ENCODE measurements at places on chromosomes 6 and 20.

DNA sequence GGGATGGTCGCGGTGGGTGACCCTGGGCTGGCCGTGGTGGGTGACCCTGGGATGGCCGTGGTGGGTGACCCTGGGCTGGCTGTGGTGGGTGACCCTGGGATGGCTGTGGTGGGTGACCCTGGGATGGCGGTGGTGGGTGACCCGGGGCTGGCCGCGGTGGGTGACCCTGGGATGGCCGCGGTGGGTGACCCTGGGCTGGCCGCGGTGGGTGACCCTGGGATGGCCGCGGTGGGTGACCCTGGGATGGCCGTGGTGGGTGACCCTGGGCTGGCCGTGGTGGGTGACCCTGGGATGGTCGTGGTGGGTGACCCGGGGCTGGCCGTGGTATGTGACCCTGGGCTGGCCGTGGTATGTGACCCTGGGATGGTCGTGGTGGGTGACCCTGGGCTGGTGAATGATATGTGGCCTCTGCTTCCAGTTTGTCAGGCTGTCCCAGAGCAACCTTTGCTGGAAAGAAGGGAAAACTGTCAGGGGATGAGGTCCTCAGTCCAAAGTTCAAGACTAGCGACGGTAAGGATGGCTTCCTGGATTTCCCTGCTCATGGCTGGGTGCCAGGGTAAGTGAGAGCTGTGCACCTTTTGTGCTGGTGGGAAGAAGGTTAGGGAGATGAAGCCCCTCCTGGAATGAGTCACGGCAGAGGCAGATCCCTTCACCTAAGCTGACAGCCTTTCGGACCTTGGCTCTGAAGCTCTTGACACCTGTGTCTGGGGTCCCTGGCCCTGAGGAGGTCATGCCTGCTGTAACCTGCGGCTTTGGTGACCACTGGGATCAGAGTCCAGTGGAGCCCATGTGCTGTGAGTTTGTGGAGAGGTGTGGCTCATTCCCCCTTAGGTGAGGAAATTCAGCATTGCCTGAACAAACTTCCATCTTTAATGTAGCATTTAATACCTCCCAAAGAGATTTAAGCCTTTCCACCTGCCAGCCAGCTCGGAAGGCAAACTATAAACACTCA lies 19.1 kb upstream of the PCMTD2 start:
- no peak for DNase-seq

GRCh38 chr20:57998981-57999464 lies 229.4 kb downstream of the ANKRD60 start:
- DNase-seq: no peak

- DNase-seq: peak; percentile 26
Measured at GRCh38 chr6:161373905-161374451, 100.1 kb upstream of the AGPAT4 start.

DNA sequence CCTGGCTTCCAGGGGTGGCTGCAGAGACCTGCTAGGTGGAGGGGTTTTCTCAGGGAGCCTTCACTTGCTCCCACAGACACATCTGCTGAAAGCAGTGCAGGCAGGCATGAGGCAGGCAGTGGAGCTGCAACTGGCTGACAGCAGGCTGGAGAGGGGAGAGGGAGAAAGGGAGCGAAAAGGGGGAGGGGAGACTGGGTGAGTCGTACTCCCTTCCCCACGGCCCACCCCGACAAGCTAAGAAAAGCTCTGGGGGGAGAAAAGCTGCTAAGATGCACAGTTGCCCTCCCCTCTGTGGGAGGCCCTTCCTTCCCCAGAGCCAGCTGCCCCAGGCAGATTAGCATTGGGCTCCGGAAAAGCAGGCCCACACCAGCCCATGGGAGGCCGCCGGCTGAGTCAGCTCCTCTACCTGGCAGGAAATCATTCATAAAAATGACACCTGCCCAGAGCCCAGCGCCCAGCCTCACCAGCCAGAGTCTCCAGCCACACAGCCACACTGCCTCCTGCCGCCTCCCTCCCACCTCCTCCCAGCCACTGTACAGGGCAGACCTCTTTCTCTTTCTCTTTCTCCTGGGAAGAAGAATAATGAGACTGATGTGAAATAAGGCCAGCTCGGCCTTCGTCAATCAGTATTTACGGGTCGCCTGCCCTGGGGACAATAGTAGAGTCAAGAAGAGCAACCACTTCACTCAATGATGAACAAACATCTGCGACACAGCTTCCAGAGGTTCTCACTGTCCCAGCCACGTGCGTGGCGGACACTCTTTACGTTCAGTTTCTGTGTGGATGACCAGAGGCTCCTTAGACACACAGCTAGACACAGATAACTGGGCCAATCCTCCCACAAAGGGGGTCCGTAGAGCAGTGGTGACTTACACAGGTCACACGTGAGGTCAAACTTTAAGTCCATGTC lies 7.7 kb upstream of the C20orf203 start:
- DNase-seq: no peak

GRCh38 chr6:67345946-67346345 lies 1289.1 kb upstream of the ADGRB3 start:
- no peak for DNase-seq

DNA sequence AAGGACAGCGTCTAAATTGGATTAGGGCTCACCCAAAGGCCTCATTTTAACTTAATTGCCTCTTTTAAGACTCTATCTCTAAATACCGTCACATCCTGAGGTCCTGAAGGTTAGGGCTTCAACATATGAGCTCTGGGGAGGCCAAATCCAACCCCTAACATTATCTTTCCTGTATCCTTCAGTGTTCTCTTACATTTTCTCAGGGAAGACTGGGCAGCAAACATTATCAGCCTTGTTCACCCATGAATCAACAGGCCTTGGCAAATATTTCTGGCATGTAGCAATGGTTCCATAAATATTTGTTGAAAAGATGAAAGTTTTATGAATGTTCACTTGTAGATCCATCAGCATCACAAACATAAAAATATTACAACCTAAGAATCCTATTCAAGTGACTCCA lies 24.6 kb upstream of the FOXF2 start:
- no peak for DNase-seq

DNA sequence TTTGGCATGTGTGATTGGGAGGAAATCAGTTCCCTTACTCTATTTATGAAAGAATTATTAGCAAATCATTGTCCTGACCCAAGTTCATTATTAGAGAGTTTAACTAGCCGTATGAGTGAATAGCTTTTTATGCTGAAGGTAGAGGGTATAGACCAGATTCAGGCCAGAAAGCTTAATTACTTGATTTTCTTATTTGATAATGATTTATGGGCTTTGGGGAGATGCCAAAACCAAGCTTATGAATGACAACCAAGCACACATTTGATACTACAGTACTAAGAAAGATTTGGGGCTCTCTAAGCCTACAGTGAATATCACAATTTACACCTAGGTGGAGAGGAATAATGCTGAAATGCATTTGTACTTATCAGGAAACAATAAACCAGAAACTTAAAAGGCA lies 193.2 kb downstream of the ARHGAP18 start:
- no peak for DNase-seq

Measured in fibroblast of the conjunctiva (primary cell).